ENCODE measurements at places on chromosomes 3 and 15.

DNA sequence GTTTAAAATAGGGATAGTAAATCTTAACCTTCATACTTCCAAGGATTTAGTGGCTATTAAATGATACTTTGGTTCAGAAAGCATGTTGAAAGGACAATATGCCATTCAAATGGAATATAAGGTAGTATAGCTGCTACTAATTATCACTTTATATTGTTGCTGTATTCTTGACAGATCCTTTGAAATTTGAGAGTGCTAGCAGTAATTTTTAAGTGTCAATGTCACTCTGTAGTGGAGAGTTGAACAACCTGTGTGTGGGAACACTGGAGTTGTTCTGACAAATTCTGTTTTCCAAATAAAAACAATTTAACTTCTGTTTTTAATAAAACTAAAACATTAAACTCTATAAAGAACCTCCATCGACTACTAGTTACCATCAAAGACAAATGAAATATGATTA lies 565.7 kb downstream of the FGF12 start:
- DNase-seq = no peak

GRCh38 chr3:117427081-117427480 lies 717.5 kb downstream of the TUSC7 start:
- DNase-seq = no peak

- no peak for DNase-seq
These were observed 9.2 kb downstream of the MITF start for GRCh38 chr3:69748503-69748902.

GRCh38 chr3:61518590-61518989 lies 42.8 kb upstream of the PTPRG start:
- no peak for DNase-seq

DNA sequence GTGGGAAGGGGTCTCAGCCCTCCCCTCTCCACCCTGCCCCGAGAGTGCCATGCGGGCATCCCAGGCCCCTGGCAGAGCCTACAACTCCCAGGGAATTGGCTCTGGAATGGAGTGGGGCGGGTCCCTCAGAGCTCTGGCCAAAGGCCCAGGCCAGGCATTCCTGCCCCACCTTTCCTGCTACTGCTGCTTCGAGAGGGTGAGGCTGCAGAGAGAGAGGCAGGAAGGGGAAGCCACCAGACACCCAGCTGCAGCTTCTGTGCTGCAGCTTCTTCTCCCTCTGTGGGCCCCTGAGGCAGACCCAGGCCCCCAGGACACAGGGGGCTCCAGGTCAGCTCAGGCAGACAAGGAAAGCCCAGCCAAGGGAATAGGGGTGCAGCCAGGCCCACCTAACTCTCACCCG lies 2.7 kb downstream of the ALS2CL start:
- no peak for DNase-seq
